Pancreas (tissue), 10 donors: ENCODE measurements at places on chromosomes 5 and 9. TPM values are rescaled to one million over a fixed set of nuclear protein-coding genes. Genes with fewer than 3 reads are reported as not detected.

DNA sequence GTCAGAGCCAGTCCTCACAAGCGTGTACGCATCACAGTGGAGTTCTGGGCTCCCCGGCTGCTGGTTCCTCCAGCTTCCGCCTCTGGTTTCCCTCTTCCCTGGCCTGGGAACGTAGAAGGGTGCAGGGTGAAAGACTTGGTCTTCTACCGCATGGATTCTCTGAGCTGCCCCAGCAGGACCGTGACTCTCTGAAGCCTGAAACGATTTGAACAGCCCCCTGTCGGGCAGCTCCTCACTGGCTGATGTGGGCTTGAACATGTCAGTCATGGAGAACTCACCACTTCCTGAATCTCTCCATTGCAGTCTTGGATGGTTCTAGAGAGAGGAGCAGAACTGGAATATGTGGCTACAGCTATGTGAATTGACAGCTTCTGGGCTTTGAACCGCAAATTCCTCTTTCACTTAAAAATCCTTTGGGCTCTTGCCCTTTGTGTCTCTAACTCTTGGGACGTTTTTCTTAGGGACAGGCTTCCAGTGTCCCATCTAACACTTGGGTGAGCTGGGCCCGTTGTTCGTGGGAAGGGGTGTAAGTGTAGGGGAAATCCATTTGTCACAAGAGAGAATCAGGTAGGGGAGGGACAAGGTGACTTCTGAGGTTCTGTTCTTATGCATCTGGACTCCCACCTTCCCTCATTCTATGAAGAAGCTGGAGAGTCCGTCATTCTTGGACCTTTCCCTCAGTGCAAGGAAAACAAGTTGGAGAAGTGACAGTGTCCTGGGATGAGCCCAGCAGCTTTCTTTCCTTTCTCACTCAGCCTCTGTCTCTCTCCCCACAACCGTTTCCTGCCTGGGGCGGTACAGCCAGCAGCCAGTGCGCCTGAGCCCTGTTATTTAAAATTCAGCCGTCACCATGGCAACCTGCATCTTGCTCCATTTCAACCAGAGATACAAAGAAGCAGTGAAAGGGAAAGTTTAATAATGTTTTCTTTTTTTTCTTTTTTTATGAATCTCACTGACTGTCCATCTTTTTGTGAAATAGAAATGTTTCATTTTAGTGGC is 84.7 kb downstream of the PTTG1 start:
- no peak for DNase-seq

DNA sequence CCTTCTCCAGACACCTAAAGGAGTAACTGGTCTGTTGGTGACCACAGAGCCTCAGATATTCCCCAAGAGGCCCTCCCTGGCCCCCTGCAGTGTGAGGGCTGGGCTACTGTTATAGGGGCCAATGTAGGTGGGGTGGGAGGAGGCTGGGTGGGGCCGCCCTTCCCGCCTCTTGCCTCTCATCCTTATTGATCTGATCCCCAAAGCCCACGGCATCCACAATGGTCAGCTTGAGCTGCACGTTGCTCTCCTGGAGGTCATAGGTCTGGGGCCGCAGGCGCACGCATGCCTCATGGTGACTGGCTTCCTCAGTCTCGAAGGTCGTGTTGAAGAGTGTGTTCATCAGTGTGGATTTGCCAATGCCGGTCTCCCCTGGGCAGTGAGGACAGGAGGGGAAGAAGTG is 13.0 kb downstream of the SEPTIN8 start:
- DNase-seq: no peak

GRCh38 chr5:135678640-135679268 is 100.0 kb upstream of the CXCL14 start:
- DNase-seq: no peak

GRCh38 chr9:120841930-120842684 is 615 bp downstream of the PSMD5 start:
- no peak for DNase-seq

GRCh38 chr5:40660751-40661150 is 19.0 kb upstream of the PTGER4 start:
- no peak for DNase-seq

DNA sequence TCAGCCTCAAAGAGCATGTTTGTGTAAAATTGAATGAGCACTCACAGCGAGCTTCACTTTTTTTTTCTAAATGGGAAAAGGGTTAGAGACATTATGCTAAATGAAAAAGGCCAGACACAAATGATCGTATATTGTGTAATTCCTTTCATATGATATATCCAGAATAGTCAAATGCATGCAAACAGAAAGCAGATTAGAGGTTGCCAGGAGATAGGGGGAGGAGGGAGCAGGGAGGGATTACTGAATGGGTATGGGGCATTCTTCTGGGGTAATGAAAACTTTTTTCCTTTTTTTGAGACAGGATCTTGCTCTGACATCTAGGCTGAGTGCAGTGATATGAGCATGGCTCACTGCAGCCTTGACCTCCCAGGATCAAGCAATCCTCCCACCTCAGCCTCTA is 47.1 kb downstream of the DMAC1 start:
- DNase-seq: no peak

Gene NFX1
- 19.2 TPM for total RNA-seq

Gene SPATA6L
- 12.5 TPM for total RNA-seq

Gene PCDHGB2
- total RNA-seq: 2.1 TPM

DNA sequence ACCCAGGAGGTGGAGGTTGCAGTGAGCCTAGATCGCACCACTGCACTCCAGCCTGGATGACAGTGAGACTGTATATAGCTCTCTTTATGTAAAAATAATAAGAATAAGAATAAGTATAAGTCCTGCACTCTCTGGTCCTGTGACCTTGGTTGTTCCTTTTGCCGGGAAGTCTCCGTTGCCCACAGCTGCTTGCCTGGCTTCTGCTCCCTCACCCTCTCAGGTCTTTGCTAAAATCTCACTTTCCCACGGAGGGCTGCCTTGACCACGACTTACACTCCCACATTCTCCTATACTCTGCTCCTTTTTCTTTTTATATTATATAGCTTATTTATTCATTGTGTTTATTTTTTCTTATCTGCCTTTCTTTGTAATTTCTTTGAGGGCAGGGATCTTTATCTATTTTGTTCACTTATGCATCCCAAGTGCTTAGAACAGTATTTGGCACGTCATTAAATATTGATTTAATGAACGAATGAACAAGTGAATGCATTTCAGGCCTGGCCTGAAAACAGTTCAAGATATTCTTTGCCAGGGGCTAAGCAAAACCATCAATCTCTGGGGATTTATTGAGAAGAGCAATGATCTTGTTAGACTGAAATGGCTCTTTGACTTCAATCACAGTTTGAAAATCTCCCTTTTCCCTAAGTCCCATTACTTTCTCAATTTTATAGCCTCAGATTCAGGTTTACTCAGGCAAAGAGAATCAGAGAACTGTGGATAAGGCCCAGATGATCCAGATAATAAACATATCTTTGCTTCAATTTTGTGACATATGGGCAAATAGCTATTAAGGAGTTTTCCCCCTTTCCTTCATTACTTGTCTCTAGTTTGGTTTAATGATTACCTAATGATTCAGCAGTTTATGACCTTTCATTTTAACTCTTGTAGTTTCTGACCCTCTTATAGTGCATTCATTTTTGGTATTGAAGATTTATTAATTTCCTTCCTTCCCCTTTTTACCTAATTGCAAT is 60.8 kb upstream of the TMC1 start:
- peak; percentile 68 for DNase-seq

DNA sequence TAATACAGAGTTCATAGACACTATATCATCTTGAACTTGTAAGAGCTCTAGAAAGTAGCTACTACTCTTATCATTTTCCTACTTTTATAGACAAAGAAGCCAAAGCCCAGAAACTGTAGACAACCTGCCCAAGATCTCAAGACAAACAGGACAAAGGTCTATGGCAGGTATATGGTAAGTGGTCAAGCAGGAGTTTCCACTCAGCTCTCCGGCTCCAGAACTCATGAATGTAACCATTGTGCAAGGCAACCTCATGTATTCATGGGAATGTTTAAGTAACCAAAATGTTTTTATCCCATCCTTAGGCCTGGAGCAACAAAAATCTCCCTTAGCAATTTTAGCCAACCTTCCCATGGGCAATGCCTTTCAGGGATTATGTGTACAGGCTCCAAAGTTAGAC is 163.4 kb upstream of the PUM3 start:
- DNase-seq: no peak

Gene PCDHB7
- total RNA-seq: 0.50 TPM
